Lower lobe of right lung (tissue), 2 donors: ENCODE measurements at places on chromosomes 13 and 19. TPM values are rescaled to one million over a fixed set of nuclear protein-coding genes. Genes with fewer than 3 reads are reported as not detected.

DNA sequence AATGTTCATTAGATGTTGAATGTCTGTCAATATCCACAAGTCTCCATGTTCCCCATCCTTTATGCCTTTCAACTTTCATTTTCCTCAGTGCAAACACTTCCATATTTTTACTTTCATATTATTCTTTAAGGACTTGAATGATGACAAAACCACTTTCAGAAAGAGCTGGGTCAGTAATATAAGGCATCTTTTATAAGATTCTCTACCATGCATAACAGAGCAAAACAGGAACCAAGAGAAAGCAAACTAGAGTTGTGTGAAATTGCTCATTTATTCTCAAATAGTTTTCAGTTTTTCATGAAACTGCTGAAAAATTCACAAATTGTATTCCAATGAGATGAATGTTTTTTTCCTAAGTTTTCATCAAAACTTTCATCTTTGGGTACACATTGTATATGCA is 1247.6 kb downstream of the PCDH17 start:
- H3K27ac ChIP-seq = no peak overlapping the region
- no peak for DNase-seq
- no peaks in the 10 kb centered on the region for H3K4me1 ChIP-seq

- no peaks in the 10 kb centered on the region for H3K27me3 ChIP-seq
- no peak overlapping the region for H3K4me3 ChIP-seq
- H3K36me3 ChIP-seq = peaks cover 76% of the 10 kb centered on the region
Measured at GRCh38 chr13:98470920-98471319, 106.0 kb downstream of the STK24 start.

GRCh38 chr19:3469638-3470499 is 10.5 kb downstream of the SMIM24 start:
- no peaks in the 10 kb centered on the region for H3K36me3 ChIP-seq
- H3K27ac ChIP-seq = no peak overlapping the region
- DNase-seq = no peak
- no peak overlapping the region for H3K4me3 ChIP-seq
- peaks cover 14% of the 10 kb centered on the region for H3K4me1 ChIP-seq

- H3K4me3 ChIP-seq = no peak overlapping the region
- no peaks in the 10 kb centered on the region for H3K27me3 ChIP-seq
- H3K36me3 ChIP-seq = no peaks in the 10 kb centered on the region
- no peak for DNase-seq
- no peaks in the 10 kb centered on the region for H3K4me1 ChIP-seq
Measured at GRCh38 chr13:46535825-46536224, 17.1 kb upstream of the LRCH1 start.

- H3K36me3 ChIP-seq = no peaks in the 10 kb centered on the region
- H3K4me1 ChIP-seq = no peaks in the 10 kb centered on the region
- DNase-seq = no peak
- no peak overlapping the region for H3K4me3 ChIP-seq
Measured at GRCh38 chr13:31697290-31697689, 42.0 kb upstream of the RXFP2 start.

DNA sequence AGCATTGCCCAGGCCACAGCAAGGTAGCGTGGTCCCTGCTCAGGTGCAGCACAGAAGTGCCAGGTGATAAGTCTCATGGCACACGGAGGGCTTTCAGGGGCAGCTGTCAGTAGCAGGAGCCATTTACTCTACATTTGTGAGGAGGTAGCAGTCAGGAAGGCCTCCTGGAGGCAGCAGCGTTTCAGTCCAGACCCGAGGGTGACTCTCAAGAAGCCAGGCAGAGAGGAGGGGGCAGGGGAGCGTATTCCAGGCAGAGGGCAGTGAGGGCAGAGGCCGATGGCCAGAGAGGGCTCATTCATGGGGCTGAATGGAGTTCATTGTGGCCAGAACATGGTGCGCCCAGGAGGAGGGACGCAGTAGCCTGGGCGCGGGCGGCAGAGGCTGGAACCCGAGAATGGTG is 8.9 kb downstream of the PIAS4 start:
- DNase-seq = no peak
- H3K4me1 ChIP-seq = peaks cover 12% of the 10 kb centered on the region
- no peak overlapping the region for H3K27ac ChIP-seq

DNA sequence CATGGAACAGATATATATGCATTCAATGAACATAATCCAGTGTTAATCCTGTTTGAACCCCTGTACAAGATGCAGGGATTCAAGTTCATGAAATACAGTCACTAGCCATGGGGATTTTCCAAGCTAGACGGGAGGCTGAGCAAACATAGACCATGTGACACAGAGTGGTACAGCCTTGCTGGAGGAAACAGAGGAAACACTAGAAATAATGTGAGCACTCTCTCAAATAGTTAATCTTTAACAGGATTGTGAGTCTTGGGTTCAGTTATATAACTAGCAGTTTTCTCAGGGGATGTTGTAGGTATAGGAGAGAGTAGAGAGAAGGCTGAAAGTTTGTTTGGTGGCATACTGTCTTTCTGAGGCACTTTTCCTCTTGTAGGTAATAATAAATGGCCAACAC is 13.9 kb upstream of the LGALS16 start:
- H3K36me3 ChIP-seq = no peaks in the 10 kb centered on the region
- peaks cover 3% of the 10 kb centered on the region for H3K27me3 ChIP-seq
- H3K4me1 ChIP-seq = no peaks in the 10 kb centered on the region

GRCh38 chr13:50888362-50888761 is 21.2 kb upstream of the RNASEH2B start:
- no peak overlapping the region for H3K27ac ChIP-seq
- H3K27me3 ChIP-seq = no peaks in the 10 kb centered on the region
- H3K4me1 ChIP-seq = peaks cover 2% of the 10 kb centered on the region

- no peaks in the 10 kb centered on the region for H3K27me3 ChIP-seq
- H3K4me1 ChIP-seq = peaks cover 22% of the 10 kb centered on the region
- no peaks in the 10 kb centered on the region for H3K36me3 ChIP-seq
- no peak for DNase-seq
- H3K4me3 ChIP-seq = peak overlapping the region; percentile 81
Measured at GRCh38 chr13:97432232-97432916, 1.6 kb upstream of the RAP2A start.

DNA sequence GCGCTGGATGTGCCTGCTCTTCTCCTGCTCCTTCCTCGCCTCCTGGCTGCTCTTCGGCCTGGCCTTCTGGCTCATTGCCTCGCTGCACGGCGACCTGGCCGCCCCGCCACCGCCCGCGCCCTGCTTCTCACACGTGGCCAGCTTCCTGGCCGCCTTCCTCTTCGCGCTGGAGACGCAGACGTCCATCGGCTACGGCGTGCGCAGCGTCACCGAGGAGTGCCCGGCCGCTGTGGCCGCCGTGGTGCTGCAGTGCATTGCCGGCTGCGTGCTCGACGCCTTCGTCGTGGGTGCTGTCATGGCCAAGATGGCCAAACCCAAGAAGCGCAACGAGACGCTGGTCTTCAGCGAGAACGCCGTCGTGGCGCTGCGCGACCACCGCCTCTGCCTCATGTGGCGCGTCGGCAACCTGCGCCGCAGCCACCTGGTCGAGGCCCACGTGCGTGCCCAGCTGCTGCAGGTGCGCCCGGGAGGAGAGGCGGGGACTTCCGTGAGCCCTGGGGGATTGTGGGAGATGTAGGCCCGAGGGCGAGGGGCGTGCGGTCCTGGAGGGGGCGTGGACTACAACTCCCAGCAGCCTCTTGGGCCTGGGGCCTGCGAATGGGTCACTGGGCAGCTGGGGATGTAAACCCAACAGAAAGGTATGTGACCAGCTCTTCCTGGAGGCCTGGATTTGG is 6.7 kb downstream of the KCNJ14 start:
- H3K36me3 ChIP-seq = peaks cover 4% of the 10 kb centered on the region
- H3K4me1 ChIP-seq = no peaks in the 10 kb centered on the region
- H3K4me3 ChIP-seq = no peak overlapping the region
- DNase-seq = no peak
- H3K27me3 ChIP-seq = no peaks in the 10 kb centered on the region

GRCh38 chr19:12270854-12271253 is 23.8 kb downstream of the ZNF44 start:
- no peak for DNase-seq
- no peak overlapping the region for H3K4me3 ChIP-seq
- H3K4me1 ChIP-seq = no peaks in the 10 kb centered on the region
- H3K27ac ChIP-seq = no peak overlapping the region
- no peaks in the 10 kb centered on the region for H3K27me3 ChIP-seq

DNA sequence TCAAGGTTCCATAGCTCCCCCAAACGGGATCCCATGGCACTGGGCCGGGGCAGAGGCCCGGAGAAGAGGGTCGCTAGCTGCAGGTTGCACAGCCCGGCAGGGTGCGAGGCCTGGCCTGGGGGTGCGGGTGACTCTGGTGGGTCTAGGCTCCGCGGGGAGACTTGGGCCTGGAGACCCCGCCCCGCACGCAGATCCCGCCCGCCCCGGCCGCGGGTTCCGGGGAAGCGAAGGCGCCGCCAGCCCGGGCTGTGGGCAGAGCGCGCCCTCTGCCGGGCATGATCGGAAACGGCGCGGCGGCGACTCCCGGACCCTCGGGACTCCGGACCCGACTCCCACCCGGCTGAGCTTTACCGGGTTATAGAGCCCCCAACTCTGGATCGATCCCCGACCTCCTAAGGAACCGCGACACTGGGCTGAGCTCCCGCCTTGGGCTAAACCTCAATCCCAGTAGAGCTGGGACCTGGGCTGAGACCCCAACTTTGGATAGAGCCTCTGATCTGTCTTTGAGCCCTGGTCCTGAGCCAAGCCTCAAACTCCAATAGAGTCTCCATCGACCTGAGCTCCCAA is 3.1 kb upstream of the TNFAIP8L1 start:
- no peak overlapping the region for H3K27ac ChIP-seq
- H3K4me3 ChIP-seq = peak overlapping the region; percentile 63
- H3K36me3 ChIP-seq = no peaks in the 10 kb centered on the region
- no peaks in the 10 kb centered on the region for H3K27me3 ChIP-seq
- peaks cover 35% of the 10 kb centered on the region for H3K4me1 ChIP-seq

Gene CCDC70
- total RNA-seq = not detected

- H3K36me3 ChIP-seq = peaks cover 78% of the 10 kb centered on the region
- no peak overlapping the region for H3K4me3 ChIP-seq
- no peak overlapping the region for H3K27ac ChIP-seq
- no peak for DNase-seq
- H3K4me1 ChIP-seq = no peaks in the 10 kb centered on the region
Measured at GRCh38 chr19:33118643-33119042, 13.3 kb upstream of the WDR88 start.

GRCh38 chr13:26693749-26694463 is 66.7 kb downstream of the GPR12 start:
- H3K4me3 ChIP-seq = no peak overlapping the region
- H3K36me3 ChIP-seq = no peaks in the 10 kb centered on the region
- H3K27ac ChIP-seq = no peak overlapping the region
- no peak for DNase-seq
- H3K27me3 ChIP-seq = no peaks in the 10 kb centered on the region

Gene FPR1
- 105 TPM for total RNA-seq

DNA sequence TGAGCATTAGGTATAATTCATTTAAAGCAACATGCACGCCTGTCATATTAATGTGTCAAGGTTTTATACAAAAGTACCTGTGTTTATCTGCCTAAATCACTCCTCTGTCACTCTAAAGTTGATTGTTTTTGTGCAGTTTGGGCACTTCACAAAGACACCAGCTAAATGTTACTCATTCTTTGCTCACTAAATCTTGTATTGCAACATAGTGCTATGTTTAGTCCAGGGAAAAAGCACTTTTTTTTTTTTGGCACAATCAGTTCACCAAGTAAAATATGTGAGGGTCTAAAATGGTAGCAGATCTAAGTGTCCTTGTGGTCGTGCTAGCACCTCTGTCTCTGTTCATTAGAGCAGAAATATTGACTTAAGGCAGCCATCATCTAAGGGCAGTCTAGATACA is 2526.7 kb upstream of the PCDH20 start:
- H3K27ac ChIP-seq = no peak overlapping the region
- H3K36me3 ChIP-seq = no peaks in the 10 kb centered on the region
- H3K27me3 ChIP-seq = no peaks in the 10 kb centered on the region
- H3K4me3 ChIP-seq = no peak overlapping the region
- no peak for DNase-seq

Gene CEACAM4
- total RNA-seq = 5.6 TPM

DNA sequence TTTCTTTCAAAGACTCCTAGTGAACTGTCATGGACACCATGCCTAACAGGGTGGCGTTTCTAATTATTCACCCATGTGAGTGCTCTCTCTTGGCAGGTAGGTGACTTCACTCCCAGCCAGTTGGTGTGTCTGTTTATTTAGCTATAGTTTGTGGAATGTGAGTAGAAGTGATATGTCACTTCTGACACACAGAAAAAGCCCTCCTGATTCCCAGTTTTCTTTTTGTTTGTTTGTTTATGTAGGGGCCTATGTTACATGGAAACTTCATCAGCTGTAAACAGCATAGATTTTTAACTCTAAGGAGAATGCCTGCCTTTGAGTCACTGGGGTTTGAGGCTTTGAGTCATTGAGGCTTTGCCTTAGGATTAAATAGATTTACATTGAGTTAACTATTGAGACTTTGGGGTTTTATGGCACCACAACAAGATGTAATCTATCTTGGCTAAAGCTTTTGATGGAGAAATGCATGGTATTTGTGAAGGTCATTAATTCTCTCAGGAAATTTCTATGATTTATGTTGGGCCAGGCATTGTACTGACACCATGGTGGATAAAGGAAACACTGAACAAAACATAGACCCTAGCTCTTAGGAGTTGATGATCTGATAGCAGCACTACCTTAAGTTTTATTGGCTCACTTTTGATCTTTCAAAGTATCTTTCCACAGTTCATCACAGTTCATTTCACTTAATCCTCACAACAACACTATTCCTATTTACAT is 45.3 kb downstream of the UFM1 start:
- DNase-seq = no peak
- no peaks in the 10 kb centered on the region for H3K27me3 ChIP-seq
- H3K27ac ChIP-seq = no peak overlapping the region
- no peaks in the 10 kb centered on the region for H3K36me3 ChIP-seq

Gene MIR17HG
- 6.1 TPM for total RNA-seq

DNA sequence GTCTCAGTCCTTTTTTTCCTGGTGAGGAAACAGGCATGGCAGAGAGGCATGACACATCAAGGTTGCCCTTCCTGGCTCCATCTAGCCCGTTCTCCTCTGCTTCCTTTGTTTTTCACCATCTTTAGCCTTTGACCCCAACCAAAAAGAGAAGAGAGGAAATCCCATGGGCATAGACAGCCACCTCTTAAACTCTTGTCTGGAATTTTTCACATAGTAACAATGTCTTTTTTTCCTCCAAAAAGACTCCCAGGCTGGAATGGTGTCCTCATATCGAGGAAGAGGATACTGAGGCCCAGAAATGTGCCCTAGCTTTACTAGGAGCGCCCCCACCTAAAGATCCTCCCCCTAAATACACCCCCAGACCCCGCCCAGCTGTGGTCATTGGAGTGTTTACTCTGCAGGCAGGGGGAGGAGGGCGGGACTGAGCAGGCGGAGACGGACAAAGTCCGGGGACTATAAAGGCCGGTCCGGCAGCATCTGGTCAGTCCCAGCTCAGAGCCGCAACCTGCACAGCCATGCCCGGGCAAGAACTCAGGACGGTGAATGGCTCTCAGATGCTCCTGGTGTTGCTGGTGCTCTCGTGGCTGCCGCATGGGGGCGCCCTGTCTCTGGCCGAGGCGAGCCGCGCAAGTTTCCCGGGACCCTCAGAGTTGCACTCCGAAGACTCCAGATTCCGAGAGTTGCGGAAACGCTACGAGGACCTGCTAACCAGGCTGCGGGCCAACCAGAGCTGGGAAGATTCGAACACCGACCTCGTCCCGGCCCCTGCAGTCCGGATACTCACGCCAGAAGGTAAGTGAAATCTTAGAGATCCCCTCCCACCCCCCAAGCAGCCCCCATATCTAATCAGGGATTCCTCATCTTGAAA is at the start of gene GDF15:
GDF15 (plus strand) TSS at position 484 of the 868 bp plus-strand sequence; CDS start at position 516, 32 bp downstream.
- DNase-seq = peak; percentile 88
- peak within 1 kb of the TSS; percentile 55 for H3K27ac ChIP-seq
- no peaks in the 10 kb centered on the region for H3K27me3 ChIP-seq

Gene CCDC97
- 30.3 TPM for total RNA-seq
